CD4-positive, alpha-beta T cell treated with Interleukin-12 subunit alpha and Interleukin-12 subunit beta, for 1 hour (primary cell): ENCODE measurements at places on chromosomes 11 and 22.

DNA sequence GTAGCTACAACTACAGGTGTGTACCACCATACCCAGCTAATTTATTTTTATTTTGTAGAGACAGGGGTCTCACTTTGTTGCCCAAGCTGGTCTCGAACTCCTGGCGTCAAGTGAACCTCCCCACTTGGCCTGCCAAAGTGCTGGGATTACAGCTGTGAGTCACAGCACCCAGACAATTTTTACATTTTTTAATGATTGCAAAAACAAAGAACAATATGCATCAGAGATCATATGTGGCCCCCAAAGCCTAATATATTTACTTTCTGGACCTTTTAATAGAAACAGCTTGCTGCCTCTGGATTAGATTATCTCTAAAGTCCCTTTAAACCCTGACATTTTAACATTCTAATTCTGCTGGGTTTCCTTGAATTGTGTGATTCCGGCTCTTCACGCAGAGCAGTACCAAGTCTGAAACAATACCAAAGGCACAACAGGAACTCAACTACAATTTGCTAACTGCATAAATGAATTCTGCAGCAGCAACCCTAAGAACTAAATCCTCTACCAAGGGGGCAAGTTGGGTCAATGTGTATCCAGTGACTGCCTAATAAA is 25.0 kb downstream of the RAB30 start:
- no peak for DNase-seq

DNA sequence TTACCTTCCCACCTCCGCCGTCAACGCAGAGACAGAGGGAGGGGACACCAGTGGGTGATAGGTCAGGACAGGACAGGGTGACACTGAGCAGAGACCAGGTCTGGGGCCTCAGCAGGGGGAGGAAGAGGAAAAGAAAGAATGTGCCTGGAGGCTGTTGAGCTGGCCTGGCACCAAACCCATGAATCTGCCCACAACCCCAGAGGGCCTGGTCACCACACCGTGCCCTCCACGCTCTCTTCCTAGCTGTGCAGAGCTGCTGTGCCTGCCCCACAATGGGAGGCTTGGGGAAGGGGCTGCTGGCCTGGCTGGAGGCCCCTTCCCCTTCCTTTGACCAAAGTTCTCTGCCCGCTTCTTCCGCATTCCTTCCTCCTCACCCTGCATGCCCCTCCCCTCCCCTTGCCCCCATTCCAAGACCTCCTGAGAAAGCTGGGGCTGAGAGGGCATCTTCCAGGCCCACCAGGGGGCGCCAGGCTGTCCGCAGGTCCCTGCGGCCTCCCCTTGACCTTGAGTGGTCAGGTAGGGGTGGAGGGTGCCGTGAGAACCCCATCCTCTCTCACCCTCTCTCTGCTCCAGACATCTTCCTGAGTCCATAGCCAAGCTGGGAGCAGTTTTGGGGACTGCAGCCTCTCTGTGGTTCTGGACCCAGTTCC is 11.0 kb upstream of the CACNA1I start:
- DNase-seq = no peak

GRCh38 chr11:133078591-133079404 is 453.5 kb downstream of the OPCML start:
- DNase-seq = peak; percentile 1

DNA sequence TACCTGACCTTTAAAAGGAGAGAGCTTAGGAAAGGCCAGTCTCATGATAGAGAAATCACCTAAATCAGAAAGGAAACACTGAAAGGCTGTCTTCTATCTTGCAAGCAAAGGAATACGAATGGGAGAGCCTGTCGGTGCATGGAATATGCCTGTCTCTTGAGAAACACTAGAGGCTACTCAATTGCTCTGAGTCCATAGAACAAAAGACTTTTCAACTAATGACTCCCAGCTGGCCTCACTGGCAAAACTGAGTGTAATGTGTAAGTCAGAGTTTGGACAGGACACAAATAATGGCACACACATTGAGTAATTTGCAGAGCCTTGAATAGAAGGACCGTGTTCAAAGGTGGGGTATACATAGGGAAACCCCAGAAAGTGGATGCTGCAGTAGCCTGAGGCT is 171.0 kb upstream of the ARHGAP20 start:
- no peak for DNase-seq

DNA sequence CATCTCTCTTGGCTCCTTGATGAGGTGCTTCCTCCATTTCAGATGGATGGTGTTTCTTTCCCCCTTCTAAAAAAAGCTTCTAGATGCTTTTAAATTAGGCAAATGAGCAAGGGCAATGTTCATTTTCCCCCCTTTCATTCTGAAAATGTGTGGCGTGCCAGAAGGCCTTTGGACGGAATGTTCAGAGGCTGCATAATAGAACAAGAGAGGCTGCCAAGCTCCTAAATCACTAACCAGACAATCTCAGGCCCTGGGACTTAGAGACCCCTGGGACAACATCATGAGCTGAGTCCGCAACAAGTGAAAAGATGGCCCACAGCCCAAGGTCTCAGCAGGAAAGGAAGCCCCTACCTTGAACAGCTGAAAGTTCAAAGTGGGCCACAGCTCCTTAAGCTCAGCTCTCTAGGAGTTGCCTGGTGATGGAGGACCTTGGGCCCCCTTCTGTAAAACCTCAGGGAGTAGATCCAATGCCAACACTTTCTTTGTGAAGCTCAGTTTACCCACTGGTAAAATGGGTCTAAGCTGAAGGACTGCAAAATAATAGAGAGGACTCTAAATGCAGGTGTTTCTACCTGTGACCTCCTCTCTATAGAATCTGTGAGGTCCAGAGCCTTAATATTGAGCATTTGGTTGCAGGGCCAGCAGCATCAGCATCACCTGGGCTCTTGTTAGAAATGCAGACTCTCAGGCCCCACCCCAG is 144.0 kb downstream of the FBXO7 start:
- no peak for DNase-seq

GRCh38 chr22:41222846-41223507 is 17.8 kb downstream of the CHADL start:
- no peak for DNase-seq

DNA sequence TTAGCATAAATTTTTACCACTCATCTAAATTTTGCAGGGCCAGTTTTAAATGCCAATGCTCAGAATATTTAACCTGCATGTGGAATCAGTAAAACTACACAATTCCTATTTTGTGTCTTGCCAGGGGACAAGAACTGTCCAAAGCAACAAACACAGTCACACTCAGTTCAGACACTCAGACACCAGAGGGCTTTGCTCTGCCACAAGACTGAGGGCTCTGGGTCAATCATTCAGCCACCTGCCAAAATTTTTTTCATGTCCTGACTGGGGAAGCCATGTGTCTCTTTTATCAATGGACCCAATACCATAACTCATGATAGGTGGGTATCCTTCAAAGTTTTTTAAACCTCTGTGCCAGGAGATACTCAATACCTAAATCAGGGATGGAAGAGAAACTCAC is 304.0 kb upstream of the ANO3 start:
- DNase-seq = no peak

DNA sequence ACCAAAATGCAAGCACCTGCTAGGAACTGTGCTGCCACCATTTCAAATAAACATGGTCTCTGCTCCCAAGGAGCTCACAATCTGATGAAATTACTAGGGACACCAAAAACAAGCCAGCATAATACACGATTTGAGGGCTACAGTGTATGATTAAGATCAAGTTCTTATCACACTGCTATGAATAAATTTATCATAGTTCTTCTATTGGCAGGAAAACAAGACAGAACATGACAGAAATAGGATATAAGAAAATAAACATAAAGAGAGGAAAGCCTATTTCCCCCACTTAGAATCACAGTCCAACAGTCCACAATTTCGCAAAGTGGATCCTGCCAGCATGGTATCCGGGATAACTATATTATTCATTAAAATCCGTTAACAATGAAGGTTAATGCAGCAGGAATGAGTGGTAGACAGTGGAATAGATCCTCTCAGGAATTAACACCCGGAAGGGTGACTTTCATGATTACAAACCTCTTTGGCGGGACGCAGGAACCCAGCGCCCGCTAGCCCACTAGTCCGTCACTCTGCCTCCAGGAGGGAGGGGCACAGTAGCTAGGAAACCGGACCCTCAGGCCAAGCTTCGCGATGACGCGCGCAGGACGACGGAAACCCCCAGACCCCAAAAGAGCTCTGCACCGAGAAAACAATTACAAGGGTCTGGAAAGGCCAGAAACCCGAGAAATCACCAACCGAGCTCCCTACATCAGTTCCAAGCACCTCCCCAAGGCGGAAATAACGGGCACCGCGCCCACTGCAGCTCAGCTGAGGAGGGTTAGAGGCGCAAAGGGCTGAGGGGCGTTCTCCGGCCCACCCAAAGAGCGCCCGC is 607 bp downstream of the CCDC82 start:
- DNase-seq = no peak

- DNase-seq = no peak
Measured at GRCh38 chr11:90536301-90536700, 313.5 kb upstream of the CHORDC1 start.

- DNase-seq = no peak
Measured at GRCh38 chr11:69210310-69211035, 54.7 kb downstream of the SMIM38 start.

GRCh38 chr11:68810164-68810563 is 31.6 kb downstream of the CPT1A start:
- DNase-seq = no peak

GRCh38 chr22:31616315-31616980 is 45.6 kb downstream of the PISD start:
- peak; percentile 16 for DNase-seq

DNA sequence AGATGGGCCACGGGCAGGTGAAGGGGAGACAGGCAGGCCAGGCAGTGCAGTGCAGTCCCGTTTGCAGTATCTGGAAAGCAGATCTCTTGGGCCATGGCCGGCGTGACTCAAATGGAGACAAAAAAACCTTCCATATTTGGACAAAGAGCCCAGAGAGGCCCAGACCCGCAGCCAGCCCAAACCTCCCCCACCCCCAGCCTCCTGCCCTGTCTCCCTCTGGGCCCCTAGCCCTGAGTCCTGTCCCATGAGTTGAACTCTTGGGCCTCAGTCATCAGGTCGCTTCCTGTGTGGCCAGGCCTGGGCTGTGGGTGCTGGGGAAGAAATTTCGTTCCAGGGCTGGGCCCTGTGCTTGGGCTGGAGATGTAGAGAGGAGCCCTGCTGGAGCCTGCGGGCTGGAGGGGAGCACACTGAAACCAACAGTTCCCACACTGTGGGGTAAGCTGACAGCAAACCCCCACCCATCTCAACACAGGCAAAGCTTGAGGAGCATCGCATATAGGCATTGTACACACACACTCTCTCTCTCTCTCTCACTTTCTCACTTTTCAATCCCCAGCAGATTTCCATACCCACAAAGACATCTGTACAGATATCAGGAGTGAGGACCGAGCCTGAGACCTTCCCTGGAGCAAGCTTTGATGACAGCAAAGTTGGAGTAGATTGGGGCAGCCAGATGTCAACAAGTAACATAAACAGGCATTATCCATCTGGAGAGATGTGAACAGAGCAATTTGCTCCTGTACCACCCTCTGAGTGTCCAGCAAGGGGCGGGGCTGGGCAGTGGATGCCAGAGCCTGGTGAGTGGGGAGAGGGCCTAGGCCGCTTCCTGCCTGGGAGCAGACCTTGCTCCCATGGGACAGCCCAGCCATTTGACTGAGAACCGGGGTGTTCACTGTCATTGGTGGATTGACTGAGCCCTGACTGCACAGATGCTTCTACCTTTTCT is 17.2 kb downstream of the ARHGEF17 start:
- DNase-seq = no peak

DNA sequence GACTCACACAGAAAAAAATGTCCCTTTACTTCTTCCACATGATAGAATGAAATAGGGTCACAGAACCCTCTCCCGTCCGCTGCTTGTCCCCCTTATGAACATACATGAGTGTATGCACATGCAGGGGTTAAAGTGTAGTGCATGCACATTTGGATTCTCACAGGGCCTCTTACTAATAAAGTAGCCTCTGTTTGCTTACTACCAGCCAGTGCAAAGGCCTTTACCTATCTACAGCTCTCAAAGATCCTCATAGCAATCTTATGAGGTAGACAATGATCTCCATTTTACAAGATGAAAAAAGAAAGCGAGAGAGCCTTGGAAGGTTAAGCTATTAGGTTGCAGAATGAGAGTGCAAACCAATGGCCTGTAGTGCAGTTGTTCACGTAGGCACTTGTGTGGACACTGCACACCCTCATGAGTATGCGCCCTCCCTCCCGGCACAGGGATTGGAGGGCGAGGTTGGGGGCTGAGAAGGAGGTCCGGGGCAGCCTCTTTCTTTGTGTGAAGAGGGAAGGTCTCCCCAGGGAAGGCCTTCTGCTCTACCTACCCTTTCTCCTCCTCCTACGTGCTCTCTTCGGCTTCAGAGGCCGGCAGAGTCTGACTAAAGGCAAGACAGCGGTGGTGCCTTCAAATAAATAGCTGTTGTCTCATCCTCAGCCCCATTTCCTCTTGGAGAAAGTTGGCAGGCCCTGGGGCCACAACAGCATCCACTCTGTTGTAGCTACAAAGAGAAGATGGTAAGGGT is 91.3 kb downstream of the CEP164 start:
- no peak for DNase-seq

DNA sequence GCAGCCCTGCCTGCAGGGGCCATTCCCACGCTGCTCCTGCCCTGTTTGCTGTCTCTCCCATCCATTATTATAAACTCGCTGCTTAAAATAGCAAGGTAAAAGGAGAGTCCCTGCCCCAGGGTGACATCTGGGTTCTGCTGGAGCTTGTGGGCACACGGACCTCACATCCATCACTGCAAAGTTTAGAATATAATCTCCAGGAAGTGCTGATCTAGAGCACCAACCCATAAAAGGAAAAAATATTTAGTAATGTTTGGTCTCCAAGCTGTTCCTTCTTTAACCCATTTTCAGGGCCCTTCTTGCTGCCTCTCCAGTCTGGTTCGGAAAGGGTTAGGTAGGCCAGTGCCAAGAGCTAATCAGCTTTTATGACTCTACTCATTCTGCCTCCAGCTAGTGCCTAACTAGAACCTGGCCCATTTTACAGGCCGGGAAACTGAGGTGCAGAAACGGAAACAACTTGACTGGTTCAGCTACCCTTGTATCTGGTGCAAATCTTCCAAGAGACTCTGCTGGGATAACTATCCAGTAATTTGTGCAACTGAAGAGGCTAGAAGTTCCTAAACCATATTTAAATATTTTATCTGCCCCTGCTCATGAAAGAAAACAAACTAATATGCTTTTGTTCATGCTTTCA is 37.5 kb downstream of the IRAG1 start:
- no peak for DNase-seq

- no peak for DNase-seq
Measured at GRCh38 chr22:20580611-20581502, 73.4 kb downstream of the MED15 start.

DNA sequence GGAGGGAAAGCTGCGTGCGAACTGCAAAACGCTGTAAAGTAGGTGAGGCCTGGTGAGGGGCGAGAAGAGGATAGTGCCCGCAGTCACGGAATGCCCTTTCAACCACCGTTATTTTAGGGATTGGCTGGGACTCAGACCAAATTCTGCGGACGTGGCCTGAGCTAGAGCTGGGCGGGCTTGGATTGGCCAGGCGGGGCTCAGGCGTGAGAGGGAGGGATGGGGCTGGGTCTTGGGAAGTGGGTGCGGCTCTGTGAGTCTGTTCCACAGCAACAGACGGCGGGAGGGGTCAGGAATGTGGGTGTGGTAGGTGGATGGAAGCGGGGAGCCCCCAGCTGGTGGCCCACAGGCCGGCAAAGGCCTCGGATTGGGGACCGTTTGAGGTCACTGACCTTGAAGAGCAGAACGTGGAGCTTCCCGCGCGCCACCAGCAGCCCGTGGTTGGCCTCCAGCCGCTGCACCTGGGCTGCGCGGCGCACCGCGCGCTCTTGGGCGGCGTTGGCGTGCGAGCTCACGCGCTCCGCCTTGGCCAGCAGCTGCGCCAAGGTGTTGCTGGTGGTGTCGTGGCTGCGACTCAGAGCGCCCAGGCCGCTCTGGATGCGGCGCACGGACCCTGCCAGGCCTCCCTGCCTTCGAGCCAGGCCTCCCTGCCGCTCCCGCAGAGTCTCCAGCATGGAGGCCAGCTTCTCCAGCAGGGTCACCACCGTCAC is 444 bp downstream of the CAVIN3 start:
- no peak for DNase-seq
